Mesothelial cell of epicardium (in vitro differentiated cells): ENCODE measurements at places on chromosomes 3 and 15. TPM values are rescaled to one million over a fixed set of nuclear protein-coding genes. Genes with fewer than 3 reads are reported as not detected.

DNA sequence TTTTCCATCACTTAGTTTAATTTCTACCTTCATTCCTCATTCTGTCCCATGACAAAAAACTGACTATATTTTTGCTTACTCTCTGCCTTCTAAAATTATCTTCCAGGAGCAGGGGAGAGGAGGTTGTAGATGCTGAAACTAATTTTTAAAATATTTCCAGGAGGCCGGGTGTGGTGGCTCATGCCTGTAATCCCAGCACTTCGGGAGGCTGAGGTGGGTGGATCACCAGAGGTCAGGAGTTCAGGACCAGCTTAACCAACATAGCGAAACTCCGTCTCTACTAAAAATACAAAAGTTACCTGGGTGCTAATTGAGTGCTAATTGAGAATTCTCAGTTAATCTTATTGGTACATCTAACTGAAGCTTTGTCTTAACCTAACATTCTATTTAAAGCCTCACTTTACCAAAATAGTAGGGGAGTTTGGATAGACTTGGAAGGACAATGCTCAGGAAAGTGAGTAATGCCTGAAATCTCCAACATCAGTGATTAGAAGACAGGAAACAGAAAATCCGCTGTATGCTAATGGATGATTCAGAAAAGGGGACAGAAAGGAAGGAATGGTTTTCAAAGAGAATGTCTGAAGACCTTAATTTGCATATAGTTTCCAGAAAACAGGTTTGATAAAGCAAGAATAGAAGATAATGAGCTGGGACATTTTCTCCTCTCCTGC, 336.1 kb downstream of the GBE1 start:
- no peak for DNase-seq

- DNase-seq, result no peak
Observed at GRCh38 chr15:27850050-27850449, 249.1 kb downstream of the OCA2 start.

GRCh38 chr3:71250026-71250425, 333.5 kb downstream of the FOXP1 start:
- DNase-seq, result no peak

GXYLT2 gene
- 30.5 to 33.7 TPM (median 32.8 TPM) in 3 replicates for total RNA-seq

CHRM5 gene
- total RNA-seq, result 0.13 TPM in 1 of 3 replicates, not detected in the others

ACAP2 gene
- total RNA-seq, result 43.6 to 49.7 TPM (median 47.5 TPM) in 3 replicates
